ENCODE measurements at places on chromosomes 7 and 10. TPM values are rescaled to one million over a fixed set of nuclear protein-coding genes. Genes with fewer than 3 reads are reported as not detected.
A peak's percentile ranks its signal among the peaks of the same experiment; 100 is the strongest.

DNA sequence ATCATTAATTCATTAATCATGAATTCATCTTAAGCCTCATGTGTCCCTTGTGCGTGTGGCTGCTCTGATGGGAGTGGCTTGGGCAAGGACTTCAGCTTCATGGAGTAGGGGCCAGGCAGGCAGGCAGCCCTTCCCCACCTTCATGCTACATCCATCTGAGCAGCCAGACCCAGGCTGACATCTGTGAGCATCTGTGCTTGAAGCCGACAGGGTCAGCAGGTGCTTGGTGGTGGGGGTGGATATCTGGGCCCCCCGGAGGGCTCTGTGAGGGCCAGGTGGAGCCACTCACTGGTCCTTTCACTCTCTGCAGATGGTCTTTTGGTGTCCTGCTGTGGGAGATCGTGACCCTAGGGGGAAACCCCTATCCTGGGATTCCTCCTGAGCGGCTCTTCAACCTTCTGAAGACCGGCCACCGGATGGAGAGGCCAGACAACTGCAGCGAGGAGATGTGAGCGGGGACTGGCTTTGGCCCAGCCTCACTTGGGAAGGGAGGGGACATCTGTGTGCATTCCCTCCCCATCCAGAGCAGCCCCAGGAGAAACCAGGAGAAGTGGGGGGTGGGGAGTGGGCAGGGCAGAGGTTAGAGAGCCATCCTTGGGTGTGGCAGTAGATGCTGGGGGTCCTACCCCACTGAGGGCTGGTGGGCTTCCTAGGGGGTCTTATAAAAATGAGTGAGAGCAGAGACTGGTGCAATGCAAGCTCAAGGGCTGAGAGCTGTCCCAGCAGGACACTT lies 14.7 kb upstream of the CSGALNACT2 start:
- H3K36me3 ChIP-seq: no peaks in the 10 kb centered on the region
- H3K27me3 ChIP-seq: no peaks in the 10 kb centered on the region
- DNase-seq: peak; percentile 82
- peaks cover 4% of the 10 kb centered on the region for H3K4me1 ChIP-seq
- no peak overlapping the region for H3K4me3 ChIP-seq
- H3K27ac ChIP-seq: peak overlapping the region; percentile 47

SPDYE2 gene
- total RNA-seq: not detected

GRCh38 chr10:48633381-48634197 lies 28.7 kb upstream of the ARHGAP22 start:
- no peaks in the 10 kb centered on the region for H3K27me3 ChIP-seq
- peak; percentile 47 for DNase-seq
- H3K27ac ChIP-seq: no peak overlapping the region
- H3K36me3 ChIP-seq: no peaks in the 10 kb centered on the region

DNA sequence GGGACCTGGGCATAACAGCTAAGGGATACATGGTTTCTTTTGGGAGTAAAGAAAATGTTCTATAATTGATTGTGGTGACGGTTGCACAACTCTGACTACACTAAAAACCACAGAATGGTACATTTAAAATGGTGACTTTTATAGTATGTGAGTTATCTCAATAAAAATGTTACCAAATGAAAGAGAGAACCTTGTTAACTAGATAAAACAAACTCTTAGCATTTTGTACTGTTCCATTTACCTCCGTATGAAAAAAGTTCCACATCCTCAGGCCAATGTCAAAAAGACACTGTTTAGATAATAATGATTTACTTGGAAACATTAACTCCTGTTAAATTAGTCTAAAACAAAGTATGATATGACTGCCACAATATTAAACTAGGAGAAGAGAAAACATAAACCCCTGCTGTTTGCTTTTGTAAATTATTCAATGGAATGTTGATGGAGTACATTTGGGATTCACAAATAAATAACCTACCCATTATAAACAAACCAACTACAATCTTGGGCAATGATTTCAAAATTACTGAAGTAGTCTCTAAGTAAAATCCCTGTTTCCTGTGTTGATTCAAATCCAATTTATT lies 60.7 kb downstream of the SMURF1 start:
- peaks cover 49% of the 10 kb centered on the region for H3K4me1 ChIP-seq
- no peaks in the 10 kb centered on the region for H3K36me3 ChIP-seq
- H3K27me3 ChIP-seq: no peaks in the 10 kb centered on the region
- DNase-seq: no peak
- no peak overlapping the region for H3K27ac ChIP-seq

SEMA3E gene
- 4.4 TPM for total RNA-seq

- peak within 1 kb of the TSS; percentile 70 for H3K27ac ChIP-seq
- peaks cover 63% of the 10 kb centered on the region for H3K4me1 ChIP-seq
- no peak for DNase-seq
- peaks cover 22% of the 10 kb centered on the region for H3K27me3 ChIP-seq
Observed at GRCh38 chr10:8054494-8055407, at the start of gene GATA3. Gene GATA3 (plus strand): TSS chr10:8054688. CDS start chr10:8055656, 968 bp downstream.

- H3K4me3 ChIP-seq: no peak overlapping the region
- no peaks in the 10 kb centered on the region for H3K27me3 ChIP-seq
- no peaks in the 10 kb centered on the region for H3K4me1 ChIP-seq
- no peaks in the 10 kb centered on the region for H3K36me3 ChIP-seq
- H3K27ac ChIP-seq: no peak overlapping the region
- no peak for DNase-seq
Observed at GRCh38 chr10:70763567-70763966, 21.6 kb downstream of the TBATA start.

CDHR1 gene
- total RNA-seq: 6.4 TPM

DNA sequence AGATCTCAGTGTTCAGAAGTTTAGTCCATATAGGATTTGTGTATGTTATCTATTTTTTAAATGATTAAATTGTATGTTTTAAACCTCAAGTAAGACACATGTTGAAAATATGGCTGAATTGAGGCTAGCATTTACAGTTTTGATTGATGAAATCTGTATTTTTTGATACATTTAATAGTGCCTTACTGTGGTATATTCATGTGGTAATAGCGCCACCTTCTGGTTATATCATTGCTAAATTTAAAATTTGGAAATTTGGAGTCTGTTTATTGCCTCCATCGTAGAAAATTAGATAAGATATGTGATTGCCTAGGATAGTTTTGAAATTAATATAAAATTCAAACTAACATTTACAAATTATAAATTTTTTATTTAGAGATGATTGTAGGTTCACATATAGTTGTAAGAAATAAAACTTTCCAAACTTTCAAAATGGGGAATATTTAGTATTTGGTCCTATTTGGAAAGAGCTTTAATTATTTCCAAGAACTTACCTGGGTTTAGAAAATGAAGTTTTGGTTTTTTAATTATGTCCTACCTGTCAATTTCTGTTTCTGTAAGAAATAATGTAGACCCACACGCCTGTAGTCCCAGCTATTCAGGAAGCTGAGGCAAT lies 19.1 kb upstream of the ARMS2 start:
- H3K27ac ChIP-seq: no peak overlapping the region
- no peaks in the 10 kb centered on the region for H3K36me3 ChIP-seq
- H3K4me1 ChIP-seq: no peaks in the 10 kb centered on the region
- no peaks in the 10 kb centered on the region for H3K27me3 ChIP-seq
- no peak overlapping the region for H3K4me3 ChIP-seq

DNA sequence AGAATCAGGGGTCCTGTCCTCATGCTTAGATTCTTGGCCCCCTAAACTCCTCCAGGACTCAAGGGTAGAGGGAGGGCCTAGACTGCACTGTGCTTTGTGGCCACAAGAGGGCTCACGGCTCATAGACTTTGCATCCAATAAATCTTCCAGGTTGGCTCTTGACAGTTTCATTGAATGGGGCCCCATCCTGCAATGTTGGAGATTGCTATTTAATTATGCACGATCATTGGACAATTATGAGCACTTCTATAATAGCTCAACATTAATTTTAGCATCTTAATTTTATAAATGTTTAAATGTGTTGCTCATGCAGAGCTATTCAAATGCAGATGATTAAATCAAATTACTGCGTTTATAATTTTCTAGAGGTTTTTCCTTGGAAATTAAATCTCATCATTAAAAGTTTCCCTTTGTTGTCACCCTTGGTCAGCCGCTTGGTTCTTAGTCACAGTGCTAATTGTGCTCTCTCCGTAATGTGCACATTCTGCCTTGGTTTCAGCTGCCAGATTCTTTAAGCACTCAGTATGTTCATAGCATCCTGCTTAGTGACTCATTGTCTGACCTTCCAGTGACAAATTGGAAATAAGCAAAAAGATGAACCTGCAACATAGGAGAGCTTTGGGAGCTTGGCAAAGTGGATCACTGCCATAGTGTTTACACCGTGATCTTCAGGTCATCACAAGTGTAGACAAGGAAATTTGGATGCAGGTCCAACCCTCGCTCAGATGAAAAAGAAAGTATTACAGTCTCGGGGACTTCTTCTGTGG lies 33.4 kb upstream of the PLPP4 start:
- no peaks in the 10 kb centered on the region for H3K4me1 ChIP-seq
- H3K27me3 ChIP-seq: no peaks in the 10 kb centered on the region
- DNase-seq: no peak
- no peak overlapping the region for H3K4me3 ChIP-seq

- no peaks in the 10 kb centered on the region for H3K27me3 ChIP-seq
- no peak overlapping the region for H3K4me3 ChIP-seq
- no peaks in the 10 kb centered on the region for H3K36me3 ChIP-seq
- H3K4me1 ChIP-seq: no peaks in the 10 kb centered on the region
- no peak for DNase-seq
Observed at GRCh38 chr7:29723599-29723998, 82.7 kb upstream of the WIPF3 start.

CHST3 gene
- total RNA-seq: 26.0 TPM

DNA sequence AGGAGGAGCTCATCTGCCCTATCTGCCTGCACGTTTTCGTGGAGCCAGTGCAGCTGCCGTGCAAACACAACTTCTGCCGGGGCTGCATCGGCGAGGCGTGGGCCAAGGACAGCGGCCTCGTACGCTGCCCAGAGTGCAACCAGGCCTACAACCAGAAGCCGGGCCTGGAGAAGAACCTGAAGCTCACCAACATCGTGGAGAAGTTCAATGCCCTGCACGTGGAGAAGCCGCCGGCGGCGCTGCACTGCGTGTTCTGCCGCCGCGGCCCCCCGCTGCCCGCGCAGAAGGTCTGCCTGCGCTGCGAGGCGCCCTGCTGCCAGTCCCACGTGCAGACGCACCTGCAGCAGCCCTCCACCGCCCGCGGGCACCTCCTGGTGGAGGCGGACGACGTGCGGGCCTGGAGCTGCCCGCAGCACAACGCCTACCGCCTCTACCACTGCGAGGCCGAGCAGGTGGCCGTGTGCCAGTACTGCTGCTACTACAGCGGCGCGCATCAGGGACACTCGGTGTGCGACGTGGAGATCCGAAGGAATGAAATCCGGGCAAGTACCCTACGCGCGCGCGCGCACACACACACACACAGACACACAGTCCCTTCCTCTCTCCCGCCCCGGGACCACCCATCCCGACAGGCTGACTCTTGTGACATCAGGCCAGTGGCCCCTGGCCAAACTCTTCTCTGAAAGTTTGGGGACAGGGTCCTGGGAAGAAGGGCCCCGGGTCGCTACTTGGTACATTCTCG lies 538 bp downstream of the TRIM8 start:
- peak overlapping the region; percentile 98 for H3K4me3 ChIP-seq
- peak overlapping the region; percentile 99 for H3K27ac ChIP-seq
- no peaks in the 10 kb centered on the region for H3K36me3 ChIP-seq
- no peak for DNase-seq

GRCh38 chr10:90856964-90857634 lies 740 bp downstream of the HTR7 start:
- peak overlapping the region; percentile 69 for H3K27ac ChIP-seq
- H3K4me1 ChIP-seq: peaks cover 11% of the 10 kb centered on the region
- peak overlapping the region; percentile 55 for H3K4me3 ChIP-seq
- no peak for DNase-seq
- no peaks in the 10 kb centered on the region for H3K36me3 ChIP-seq

DNA sequence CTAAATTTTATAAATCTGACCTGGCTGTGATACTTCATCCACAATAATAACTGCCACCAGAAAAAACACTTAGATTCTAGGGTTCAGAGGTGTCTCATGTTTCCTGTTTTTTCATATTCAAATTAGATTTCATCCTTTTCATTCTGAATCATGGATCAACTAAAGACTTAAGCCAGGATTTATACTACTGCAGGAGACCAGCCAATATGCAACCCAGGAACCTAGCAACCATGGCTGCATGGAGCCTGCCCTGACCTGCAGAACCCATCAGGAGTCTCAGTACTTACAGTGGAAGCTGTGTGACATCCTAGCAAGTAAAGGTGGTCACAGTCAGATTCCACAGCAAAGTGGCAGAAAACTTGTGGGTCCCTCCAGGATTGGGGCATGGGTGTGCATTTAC lies 40.5 kb upstream of the RNF148 start:
- no peak for DNase-seq
- H3K36me3 ChIP-seq: no peaks in the 10 kb centered on the region
- H3K27ac ChIP-seq: no peak overlapping the region
- H3K4me3 ChIP-seq: no peak overlapping the region

GRCh38 chr10:76444034-76444800 lies 1012.8 kb downstream of the LRMDA start:
- DNase-seq: peak; percentile 94
- H3K27me3 ChIP-seq: no peaks in the 10 kb centered on the region
- no peak overlapping the region for H3K4me3 ChIP-seq
- H3K27ac ChIP-seq: peak overlapping the region; percentile 78
- H3K36me3 ChIP-seq: no peaks in the 10 kb centered on the region

- no peaks in the 10 kb centered on the region for H3K36me3 ChIP-seq
- no peak overlapping the region for H3K4me3 ChIP-seq
- no peaks in the 10 kb centered on the region for H3K27me3 ChIP-seq
- H3K4me1 ChIP-seq: peaks cover 19% of the 10 kb centered on the region
- no peak overlapping the region for H3K27ac ChIP-seq
- no peak for DNase-seq
Observed at GRCh38 chr10:73650537-73651331, 5.1 kb downstream of the SYNPO2L start.

DNA sequence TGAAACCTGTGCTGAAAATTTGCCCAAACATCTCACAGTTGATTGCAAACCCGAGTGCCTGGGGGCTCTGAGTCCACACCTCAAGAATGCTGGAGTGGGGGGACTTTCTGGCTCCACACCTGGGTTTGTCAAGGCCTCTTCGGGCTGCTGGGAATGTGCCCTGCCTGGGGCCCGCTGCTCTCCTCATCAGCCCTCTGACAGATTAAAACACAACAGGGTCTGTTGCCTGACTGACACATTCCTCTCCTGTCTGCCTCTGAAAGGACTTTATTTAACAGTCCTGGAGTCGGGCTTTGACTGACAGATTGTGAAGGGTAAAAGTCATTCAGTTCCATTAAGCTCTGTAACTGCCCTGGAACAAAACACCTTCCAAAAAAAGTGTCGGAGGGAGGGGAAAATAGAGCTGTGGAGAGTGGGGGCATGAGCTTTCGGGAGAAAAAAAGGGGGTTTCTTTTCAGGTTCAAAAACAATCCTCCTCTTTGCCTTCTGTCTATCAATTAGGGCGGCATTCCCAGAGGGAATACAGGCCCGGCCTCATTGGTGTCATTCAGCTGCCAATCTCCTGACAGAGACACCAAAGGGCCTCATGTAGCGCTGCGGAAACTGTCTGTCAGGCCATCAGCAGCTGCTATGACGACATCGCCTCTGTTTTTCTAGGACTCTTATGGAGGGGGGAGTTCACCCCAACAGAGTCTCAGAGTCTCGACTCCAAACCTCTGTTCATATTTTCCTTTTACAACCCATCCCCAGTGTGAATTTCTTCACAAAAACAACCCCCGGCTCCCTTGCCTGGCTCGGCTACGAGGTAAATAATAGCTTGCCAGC lies 398.8 kb upstream of the NFE2L3 start:
- peaks cover 29% of the 10 kb centered on the region for H3K4me1 ChIP-seq
- H3K4me3 ChIP-seq: no peak overlapping the region
- peak overlapping the region; percentile 39 for H3K27ac ChIP-seq
- DNase-seq: no peak

ARHGEF5 gene
- total RNA-seq: 23.3 TPM
